ENCODE measurements at places on chromosomes 12 and 14.

GRCh38 chr12:6241495-6241894 lies 41.3 kb downstream of the CD9 start:
- DNase-seq: no peak

DNA sequence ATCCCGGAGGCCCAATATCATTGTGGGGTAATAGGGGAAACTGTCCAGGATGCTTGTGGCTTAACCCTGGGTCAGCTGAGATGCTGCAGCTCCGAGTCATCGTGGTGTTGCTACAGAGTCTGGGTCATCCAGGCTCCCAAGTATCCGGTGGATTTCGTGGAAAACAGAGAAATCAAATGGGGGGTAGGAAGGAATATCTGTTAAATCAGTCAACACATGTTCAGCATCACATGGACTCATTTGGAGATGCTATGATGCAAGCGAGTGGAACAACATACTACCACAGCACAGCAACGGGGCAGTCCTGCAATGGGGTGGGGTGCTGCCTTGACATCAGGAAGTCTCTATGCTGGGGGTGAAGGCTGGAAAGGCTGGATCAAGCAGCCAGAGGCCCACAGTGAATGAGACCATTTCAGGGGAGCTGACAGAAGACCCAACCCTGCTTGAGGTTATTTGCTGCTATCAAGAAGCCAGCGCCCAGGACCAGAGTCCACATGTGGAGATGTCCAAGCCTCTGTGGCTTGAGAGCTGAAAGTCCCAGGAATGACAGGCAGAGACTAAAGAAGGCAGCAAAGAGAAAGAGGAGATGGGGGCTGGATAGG lies 22.9 kb downstream of the VDR start:
- DNase-seq: no peak

DNA sequence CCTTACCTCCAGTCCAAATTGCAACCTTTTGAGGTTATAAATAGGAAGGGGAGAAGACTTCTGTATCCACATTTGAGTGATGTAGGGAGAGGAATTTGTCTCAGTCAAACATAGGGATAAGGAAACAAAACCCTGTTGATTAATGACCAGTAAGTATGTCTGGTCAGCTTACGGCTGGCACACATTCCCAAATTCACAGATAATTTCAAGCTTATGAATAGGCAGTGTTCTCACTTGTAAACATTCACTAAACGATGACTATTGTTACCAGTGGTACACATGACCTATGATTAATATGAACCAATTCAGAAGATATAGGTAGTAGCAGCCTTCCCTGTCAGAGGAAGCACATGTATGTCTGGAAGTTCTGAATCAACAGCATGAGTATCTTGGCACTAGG lies 33.0 kb upstream of the SLC5A8 start:
- DNase-seq: no peak

DNA sequence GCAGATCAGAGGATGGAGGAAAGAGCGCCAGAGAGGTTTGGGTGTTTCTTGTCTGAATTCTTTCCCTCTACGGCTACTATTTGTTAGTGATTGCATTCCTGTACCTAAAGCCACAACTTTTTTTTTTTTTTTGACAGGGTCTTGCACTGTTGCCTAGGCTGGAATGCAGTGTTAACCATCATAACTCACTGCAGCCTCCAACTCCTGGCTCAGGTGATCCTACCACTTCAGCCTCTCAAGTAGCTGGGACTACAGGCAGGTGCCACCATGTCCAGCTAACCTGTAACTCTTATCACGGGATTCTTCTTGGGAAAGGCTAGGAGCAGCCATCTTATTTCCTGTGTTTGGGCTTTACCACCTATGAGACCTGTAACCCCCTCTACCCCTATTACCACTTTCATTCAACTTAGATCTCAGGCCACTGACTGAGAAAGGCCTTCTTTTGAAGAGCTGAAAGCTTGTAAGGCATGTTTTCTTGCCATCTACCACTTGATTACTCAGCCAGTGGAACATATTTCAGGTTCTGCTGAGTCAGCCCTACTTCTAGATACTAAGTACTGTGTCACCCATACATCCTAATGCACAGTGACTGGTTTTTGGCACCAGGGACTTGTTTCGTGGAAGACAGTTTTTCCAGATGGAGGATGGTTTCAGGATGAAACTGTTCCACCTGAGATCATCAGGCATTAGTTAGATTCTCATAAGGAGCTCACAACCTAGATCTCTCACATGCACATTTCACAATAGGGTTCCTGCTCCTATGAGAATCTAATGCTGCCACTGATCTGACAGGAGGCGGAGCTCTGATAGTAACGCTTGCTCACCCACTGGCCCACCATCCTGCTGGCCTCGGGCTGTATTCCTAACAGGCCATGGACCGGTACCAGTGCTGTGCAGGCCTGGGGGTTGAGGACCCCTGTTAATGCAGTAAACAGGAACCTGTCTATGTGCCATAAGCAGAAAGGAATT lies 6.9 kb downstream of the VEZT start:
- DNase-seq: no peak

- no peak for DNase-seq
Observed at GRCh38 chr12:14954269-14954668, 7.1 kb downstream of the ARHGDIB start.

DNA sequence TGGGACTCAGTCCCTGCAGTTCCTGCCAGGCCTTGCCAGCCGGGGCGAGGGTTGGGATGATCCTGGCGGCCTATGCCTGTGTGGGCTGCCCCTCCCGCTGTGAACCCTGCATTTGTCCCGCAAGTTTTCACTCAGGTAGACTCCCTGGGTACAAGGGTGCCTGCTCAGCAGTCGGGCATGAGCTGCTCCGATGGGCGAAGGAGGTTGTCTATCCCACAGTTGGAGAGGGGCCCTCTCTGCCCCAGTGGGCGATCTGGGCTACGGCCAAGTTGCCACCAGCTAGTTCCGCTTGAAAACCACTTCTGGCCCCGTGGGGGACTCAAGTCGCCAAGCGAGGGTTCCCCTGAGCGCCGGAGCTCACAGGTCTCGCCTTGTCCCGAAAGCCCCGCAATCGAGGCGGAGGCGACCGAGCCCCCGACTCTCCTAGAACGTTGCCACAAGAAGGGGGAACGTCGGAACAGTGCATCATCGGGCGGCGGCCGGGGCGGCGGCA lies 365 bp upstream of the TPI1 start:
- no peak for DNase-seq

GRCh38 chr12:123238961-123239360 lies 5.7 kb downstream of the MTRFR start:
- no peak for DNase-seq

- DNase-seq: no peak
Observed at GRCh38 chr14:101893759-101894158, 70.6 kb upstream of the DYNC1H1 start.

- DNase-seq: no peak
Observed at GRCh38 chr14:63290741-63291430, 27.8 kb downstream of the GPHB5 start.

DNA sequence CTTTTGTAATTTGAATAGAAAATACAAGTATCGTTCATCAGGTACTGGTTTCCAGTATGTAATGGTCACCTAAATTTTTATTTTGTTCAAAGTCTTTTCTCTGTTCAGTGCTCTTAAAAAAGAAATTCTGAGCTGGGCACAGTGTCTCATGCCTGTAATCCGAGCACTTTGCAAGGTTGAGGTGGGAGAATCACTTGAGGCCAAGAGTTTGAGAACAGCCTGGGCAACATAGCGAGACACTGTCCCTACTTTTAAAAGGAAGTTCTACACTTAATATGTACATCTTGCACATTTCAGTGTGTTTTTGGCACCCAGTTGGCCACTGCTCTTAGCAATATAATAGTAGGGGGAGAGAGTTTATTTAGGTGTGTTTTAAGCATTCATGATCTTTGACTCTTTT lies 27.9 kb downstream of the PCNX1 start:
- DNase-seq: no peak
